GM04504 (cell line): ENCODE measurements at places on chromosomes 1 and 21.

GRCh38 chr1:117650840-117651568 is 45.2 kb downstream of the TENT5C start:
- DNase-seq: no peak

- DNase-seq: no peak
Observed at GRCh38 chr21:42695697-42696380, 42.4 kb downstream of the PDE9A start.

DNA sequence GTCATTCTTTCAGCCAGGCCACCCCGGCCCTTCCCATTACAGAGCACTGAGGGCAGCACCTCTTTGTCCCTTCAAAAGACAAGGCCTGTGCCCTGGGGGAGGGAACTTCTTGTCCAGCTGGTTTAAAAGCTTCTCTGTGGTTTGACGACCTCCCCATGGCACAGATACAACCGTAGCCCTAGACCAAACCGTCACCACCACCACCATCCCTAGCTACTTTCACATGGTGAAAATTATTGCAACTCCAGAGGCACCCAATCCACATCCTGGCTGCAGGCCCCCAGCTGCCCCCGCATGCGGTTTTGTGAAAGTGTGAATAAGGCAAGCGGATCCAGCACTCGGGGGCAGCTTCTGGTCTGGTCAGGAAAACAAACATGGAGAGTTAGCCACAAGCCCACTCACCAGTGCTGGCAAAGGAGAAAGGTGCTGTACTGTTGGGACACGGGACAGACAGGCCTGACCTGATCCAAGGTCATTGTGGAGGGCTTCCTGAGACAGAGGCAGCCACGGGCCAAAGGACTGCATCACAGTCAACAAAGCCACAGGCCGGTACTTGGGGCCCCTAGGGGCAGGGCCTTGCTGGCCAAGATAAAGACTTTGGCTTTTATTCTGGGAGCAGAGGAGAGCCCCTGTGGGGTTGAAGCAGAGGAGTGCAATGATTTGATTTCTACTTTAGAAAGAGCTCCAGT is 31.2 kb downstream of the CDCA8 start:
- no peak for DNase-seq

DNA sequence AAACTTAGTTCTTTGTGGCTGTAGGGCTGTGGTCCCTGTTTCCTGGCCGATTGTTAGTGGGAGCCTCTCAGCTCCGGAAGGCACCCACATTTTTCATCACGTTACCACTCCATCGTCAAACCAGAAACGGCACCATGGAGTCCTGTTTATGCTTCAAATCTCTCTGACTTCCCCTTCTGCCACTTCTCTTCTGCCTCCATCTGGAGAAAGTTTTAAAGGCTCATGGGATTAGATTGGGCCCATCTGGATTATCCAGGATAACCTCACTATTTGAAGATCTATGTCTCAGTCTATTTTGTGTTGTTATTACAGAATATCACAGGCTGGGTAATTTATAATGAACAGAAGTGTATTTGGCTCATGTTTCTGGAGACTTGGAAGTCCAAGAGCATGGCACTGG is 19.3 kb upstream of the IL22RA1 start:
- DNase-seq: no peak

DNA sequence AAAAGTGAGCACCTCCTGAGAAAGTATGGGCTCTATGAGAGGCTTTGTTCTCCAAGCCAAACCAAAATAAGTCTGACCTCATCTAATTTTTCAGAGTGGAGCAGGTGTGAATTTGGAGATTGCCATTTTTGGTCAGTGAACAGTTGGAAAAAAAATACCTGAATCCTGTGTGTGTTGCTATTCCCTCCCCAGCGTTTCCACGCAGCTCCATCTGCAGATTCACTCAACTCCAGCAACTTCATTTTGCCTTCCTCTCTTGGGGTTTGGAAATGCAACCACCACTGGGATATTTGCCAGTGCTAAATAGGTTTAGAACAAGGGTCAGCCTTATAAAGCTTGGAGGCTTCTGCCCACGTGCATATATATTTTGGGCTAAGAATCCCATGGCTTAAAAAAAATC is 11.2 kb downstream of the CASQ2 start:
- DNase-seq: no peak

DNA sequence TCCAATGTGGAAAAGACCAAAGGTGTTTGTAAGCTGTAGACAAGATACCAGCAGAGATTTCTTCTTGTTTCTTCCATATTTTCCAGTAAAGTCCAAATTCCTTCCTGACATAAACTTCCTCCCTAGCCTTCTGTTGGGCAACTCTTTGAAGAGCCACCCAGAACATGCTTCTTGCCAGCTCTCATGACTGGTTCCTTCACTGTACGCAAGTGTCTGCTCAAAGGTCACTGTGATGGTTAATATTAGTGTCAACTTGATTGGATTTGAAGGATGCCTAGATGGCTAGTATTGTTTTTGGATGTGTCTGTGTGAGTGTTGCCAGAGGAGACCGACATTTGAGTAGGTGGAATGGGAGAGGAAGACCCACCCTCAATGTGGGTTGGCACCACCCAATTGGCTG is 416.6 kb upstream of the RUNX1 start:
- DNase-seq: no peak

DNA sequence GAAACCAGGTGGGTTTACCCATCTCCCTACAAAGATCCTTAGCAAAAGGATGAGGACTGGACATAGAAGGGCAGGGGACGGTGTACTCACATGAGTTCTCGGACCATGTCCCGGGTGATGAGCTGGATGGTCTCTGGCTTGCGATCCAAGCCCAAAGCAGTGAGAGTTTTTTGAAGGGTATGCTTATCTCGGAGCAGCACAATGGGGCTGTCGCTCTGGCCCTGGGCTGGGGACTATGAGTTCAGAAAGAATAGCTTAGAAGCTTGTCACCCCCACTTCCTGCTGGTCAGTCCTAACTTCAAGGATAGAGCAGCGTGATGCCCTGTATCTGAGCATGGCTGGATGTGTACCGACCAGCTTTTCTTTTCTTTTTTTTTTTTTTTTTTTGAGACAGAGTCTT is 9.6 kb downstream of the CFAP45 start:
- no peak for DNase-seq

GRCh38 chr1:186894415-186894814 is 65.7 kb downstream of the PLA2G4A start:
- no peak for DNase-seq

GRCh38 chr1:15172405-15173259 is 19.1 kb downstream of the TMEM51 start:
- DNase-seq: no peak

DNA sequence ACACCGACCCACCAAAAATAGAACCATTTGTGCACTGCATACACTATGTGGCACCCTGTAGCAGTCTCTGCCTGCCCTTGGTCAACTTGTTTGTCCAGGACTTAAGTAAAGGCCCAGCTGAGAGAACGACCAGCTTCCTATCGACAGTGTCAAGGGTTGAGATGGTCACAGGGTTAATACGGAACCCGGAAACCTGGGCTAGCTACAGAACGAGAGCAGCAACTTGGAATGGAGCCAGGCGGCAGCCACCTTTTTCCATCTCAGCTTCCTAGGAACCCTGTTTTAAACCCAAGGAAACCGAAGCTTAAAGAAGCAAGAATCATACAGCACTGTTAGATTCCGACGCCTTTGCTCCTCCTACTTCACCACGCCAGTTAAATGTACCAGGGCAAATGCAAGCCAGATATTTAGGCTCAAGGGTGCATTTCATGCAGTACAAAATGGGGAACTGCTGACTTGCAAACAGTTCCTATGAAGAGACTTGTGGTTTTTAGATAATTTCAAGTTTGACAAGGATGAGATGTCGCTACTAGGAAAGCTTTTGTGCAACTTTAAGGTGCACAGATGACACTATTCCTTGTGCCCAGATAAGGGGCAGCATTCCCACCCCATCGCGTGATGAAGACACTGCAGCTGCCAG is 35.5 kb downstream of the SLC66A1 start:
- DNase-seq: no peak

GRCh38 chr1:193185211-193185610 is 1.2 kb downstream of the B3GALT2 start:
- no peak for DNase-seq

DNA sequence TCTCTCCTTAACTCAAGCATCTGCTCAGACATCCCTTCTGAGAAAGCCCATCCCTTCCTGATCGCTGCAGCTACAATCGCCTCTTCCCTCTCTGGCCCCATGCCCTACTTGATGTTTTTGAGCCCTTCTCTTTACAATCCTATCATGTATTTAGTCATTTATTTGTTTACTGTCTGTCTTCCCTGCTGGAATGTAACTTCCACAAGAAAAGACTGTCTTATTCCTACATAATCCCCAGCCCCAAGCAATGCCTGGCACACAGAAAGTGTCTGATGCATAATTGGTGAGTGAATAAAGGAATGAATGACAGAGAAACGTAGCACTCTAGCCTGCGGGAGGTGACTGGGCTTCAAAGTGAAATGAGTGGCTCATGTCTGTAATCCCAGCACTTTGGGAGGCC is 25.4 kb downstream of the ECE1 start:
- DNase-seq: no peak
